Spinal cord (tissue), 10 donors: ENCODE measurements at places on chromosomes 2 and 18. TPM values are rescaled to one million over a fixed set of nuclear protein-coding genes. Genes with fewer than 3 reads are reported as not detected.
A peak's percentile ranks its signal among the peaks of the same experiment; 100 is the strongest.

GRCh38 chr18:74273394-74273793 lies 18.4 kb downstream of the CYB5A start:
- no peaks in the 10 kb centered on the region for H3K27me3 ChIP-seq
- peaks cover 7% of the 10 kb centered on the region for H3K4me1 ChIP-seq
- no peak overlapping the region for H3K4me3 ChIP-seq
- DNase-seq, result no peak
- peaks cover 4% of the 10 kb centered on the region for H3K36me3 ChIP-seq

DNA sequence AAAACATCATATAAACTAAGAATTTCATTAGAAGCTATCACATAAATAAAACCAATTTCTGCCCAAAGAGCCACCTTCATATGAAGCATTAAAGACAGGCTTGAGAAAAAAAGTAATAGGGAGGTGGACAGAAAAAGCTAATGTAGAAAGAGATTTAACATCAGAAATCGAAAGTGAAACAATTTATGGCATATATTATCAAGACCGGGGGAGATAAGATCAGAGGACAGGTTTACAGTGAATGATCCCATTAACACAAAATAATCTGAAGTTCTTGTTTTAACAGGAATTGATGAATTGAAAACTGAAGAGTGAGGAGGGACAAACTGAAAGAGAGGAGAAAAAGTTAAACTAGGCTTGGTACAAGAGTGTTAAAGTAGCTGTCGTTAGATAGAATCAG lies 786.3 kb upstream of the FSHR start:
- no peak for DNase-seq
- H3K36me3 ChIP-seq, result peaks cover 3% of the 10 kb centered on the region

DNA sequence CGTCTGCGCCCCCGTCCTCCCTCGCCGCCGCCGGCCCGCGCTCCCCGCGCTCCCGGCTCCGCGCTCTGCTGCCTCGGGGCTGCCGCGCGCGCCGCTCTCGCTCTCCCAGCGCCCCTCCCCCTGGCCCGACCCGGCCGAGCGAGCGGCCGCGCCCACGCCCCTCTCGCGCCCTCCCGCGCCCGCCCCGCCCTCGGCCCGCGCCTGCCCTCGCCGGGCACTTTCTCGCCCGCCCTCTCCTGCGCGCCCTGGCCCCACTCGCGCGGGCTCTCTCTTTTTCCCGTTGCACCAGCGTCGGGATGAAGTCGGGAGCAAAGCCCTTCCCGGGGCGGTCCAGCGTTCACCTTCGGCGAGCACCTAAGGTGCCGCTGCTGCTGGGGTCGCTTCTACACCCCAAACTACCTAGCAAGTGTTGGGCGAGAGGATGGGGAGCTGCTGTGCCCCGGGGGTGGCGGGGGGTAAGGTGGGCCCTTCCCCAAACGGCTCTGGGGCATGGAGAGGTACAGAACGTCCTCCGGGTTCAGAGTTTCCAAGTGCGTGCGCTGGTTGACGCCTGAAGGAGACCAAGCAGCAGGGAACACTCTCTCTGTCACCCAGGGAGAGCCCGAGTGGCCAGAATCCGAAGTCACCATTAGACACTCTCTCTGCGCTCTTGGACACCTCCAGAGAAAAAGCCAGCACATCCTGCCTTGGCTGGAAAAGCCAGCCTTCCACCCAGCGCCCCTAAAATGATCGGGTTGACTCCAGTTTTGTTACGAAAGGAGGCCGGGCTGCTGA lies at the start of gene COLEC12:
TSS of gene COLEC12 (minus strand) at position 70 of the 774 bp plus-strand sequence. CDS start 187 bp downstream, outside the sequence.
- H3K4me3 ChIP-seq, result peak within 1 kb of the TSS; percentile 69
- no peak for DNase-seq
- peaks cover 15% of the 10 kb centered on the region for H3K4me1 ChIP-seq

DNA sequence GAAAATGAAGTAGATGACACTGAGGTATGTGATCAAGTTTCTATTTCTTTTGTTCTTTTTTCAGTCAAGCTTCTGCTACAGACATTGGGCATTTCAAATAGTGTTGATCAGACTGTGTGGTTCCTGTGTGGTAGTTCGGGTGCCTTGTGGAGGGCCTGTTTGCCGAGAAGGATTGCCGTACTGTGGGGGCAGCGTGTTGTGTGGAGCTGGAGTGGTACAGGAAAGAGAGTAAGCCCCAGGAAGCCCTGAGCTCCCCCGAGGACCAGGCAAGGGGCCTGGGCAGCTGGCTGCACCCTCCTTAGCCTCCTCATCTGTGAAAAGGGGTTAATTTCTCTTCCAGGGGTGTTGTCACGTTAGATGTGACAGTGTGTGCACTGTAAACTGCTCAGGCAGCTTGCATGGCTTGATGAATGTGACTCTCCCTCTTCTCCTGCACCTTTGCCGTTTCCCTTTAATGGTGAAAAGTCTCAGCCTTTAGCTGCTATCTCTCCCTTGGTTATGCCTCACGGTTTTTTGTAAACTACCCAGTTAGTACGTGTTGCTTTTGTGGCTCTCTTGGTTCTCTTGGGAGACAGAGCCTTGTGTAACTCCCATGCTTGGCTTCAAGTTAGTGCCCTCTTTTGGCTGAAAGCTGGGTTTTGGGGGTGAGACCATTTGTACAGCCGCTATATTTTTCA lies 19.5 kb downstream of the C2orf74 start:
- no peak overlapping the region for H3K27ac ChIP-seq
- no peak for DNase-seq
- H3K36me3 ChIP-seq, result peaks cover 37% of the 10 kb centered on the region
- no peak overlapping the region for H3K4me3 ChIP-seq
- H3K4me1 ChIP-seq, result peaks cover 37% of the 10 kb centered on the region

GRCh38 chr2:174833737-174834136 lies 69.5 kb upstream of the CHRNA1 start:
- DNase-seq, result no peak
- no peak overlapping the region for H3K4me3 ChIP-seq
- no peaks in the 10 kb centered on the region for H3K27me3 ChIP-seq
- H3K36me3 ChIP-seq, result no peaks in the 10 kb centered on the region
- H3K4me1 ChIP-seq, result no peaks in the 10 kb centered on the region
- H3K27ac ChIP-seq, result no peak overlapping the region

The PLCL1 gene
- total RNA-seq, result 22.0 TPM

GRCh38 chr2:221423210-221423804 lies 148.8 kb downstream of the EPHA4 start:
- no peaks in the 10 kb centered on the region for H3K4me1 ChIP-seq
- DNase-seq, result no peak
- H3K36me3 ChIP-seq, result peaks cover 2% of the 10 kb centered on the region
- H3K4me3 ChIP-seq, result no peak overlapping the region
- no peaks in the 10 kb centered on the region for H3K27me3 ChIP-seq

The FHOD3 gene
- total RNA-seq, result 30.0 TPM

The RNF152 gene
- total RNA-seq, result 21.2 TPM

The TDRD15 gene
- total RNA-seq, result 0.20 TPM

DNA sequence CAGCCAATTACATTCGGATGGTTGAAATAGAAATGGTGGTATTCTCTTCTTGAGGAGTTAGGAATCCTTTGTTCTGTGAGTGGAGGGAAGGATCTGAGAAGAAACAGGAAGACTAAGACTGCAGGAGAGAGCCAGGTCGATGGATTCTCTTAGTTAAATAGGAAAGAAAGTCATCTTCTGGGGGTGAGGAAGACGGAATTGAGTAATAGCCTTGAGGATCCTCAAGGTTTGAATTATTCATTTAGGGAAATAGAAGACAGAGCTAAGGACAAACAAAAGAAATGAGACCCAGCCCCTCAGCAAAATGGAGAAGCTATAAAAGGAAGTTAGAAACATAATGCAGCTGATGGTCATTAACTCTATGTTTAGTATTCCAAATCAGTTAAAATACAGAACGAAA lies 1.8 kb downstream of the LAPTM4A start:
- H3K4me1 ChIP-seq, result peaks cover 2% of the 10 kb centered on the region
- peak overlapping the region; percentile 89 for H3K4me3 ChIP-seq
- no peaks in the 10 kb centered on the region for H3K36me3 ChIP-seq

The C2orf81 gene
- total RNA-seq, result 1.2 TPM

- DNase-seq, result no peak
- H3K27me3 ChIP-seq, result no peaks in the 10 kb centered on the region
- H3K27ac ChIP-seq, result no peak overlapping the region
- no peaks in the 10 kb centered on the region for H3K4me1 ChIP-seq
- no peaks in the 10 kb centered on the region for H3K36me3 ChIP-seq
Measured at GRCh38 chr18:72171596-72171995, 372.5 kb downstream of the CBLN2 start.

GRCh38 chr18:50816419-50817166 lies 3.2 kb downstream of the MRO start:
- H3K4me3 ChIP-seq, result no peak overlapping the region
- no peaks in the 10 kb centered on the region for H3K36me3 ChIP-seq
- H3K4me1 ChIP-seq, result peaks cover 21% of the 10 kb centered on the region
- H3K27me3 ChIP-seq, result no peaks in the 10 kb centered on the region

The SPC25 gene
- 9.4 TPM for total RNA-seq

DNA sequence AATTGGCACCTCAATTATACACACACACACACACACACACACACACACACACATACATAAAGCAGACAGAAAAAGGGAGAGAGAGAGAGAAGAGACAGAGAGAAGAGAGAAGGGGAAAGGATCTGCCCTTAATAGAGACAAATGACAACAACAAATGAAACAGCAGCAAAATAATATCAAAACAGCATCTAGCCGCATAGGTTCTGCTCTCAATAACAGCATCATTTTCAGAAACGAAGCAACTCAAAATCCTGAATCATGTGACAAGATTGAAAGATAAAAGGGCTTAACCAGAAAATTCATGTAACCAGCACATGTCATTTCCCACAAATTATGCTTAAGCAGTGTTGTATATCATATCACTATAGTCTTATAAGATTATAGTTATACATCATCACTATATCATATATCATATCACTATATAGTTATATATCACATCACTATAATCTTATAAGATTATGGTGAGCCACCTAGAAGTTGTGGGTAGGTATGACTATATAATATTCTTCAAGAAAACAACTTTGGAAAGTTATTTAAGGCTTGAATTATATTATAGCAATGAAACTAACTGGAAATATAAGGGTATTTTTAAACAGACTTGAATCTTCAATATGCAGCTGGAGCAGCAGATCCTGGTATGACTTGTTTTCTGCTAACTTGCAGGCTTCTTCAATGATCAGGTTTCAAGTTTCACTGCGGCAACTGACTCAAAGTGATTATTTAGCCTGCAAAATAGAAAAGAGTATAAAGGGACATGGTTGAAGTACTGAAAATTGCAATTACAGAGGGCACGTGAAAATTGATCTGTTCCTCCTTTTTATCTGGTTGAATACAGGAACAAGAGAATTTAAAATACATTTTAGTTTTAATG lies 16.1 kb upstream of the VPS54 start:
- DNase-seq, result no peak
- H3K27ac ChIP-seq, result no peak overlapping the region
- H3K4me3 ChIP-seq, result no peak overlapping the region
- H3K36me3 ChIP-seq, result no peaks in the 10 kb centered on the region
- H3K27me3 ChIP-seq, result no peaks in the 10 kb centered on the region

DNA sequence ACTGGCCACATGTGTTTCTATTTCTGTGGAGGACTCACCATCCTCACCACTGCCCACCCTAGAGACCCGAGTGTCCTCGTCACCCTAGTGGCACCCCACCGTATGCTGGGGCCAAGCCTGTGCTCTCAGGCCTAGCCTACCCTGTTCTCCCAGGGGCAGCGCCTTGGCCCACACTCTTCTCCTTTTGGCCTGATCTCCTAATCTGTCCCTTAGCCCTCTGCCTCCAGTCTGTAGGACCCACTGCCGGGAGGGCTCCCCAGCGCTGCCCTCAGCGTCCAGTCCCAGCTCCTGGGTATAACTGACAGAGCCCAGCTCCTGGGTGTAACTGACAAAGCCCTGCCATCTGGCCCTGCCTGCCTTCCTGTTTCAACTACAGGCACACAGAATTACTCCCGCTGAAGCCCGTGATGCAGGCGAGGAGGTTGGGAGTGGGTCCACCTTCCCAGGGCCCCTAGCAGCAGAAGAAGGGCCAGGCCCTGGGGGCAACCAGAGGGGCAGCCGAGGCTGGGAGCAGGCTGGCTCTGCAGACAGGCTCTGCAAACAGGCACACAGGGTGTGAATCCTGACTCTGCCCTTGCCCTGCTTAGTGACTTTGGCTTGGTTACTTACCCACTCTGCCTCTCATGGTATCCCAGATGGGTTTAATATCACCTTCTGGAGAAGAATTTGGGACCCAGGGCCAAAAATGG lies 25.6 kb upstream of the PTMA start:
- peak overlapping the region; percentile 11 for H3K27ac ChIP-seq
- H3K36me3 ChIP-seq, result no peaks in the 10 kb centered on the region
- DNase-seq, result no peak
- H3K4me1 ChIP-seq, result peaks cover 74% of the 10 kb centered on the region

GRCh38 chr2:170660409-170660808 lies 54.7 kb upstream of the SP5 start:
- H3K27ac ChIP-seq, result no peak overlapping the region
- DNase-seq, result no peak
- no peak overlapping the region for H3K4me3 ChIP-seq
- H3K4me1 ChIP-seq, result no peaks in the 10 kb centered on the region

The MSGN1 gene
- not detected for total RNA-seq

The COLEC12 gene
- 282 TPM for total RNA-seq

The CTDSP1 gene
- 31.6 TPM for total RNA-seq

GRCh38 chr2:150732491-150732890 lies 245.0 kb upstream of the RND3 start:
- H3K36me3 ChIP-seq, result no peaks in the 10 kb centered on the region
- H3K4me3 ChIP-seq, result no peak overlapping the region
- no peak overlapping the region for H3K27ac ChIP-seq
- no peaks in the 10 kb centered on the region for H3K27me3 ChIP-seq
- no peaks in the 10 kb centered on the region for H3K4me1 ChIP-seq

DNA sequence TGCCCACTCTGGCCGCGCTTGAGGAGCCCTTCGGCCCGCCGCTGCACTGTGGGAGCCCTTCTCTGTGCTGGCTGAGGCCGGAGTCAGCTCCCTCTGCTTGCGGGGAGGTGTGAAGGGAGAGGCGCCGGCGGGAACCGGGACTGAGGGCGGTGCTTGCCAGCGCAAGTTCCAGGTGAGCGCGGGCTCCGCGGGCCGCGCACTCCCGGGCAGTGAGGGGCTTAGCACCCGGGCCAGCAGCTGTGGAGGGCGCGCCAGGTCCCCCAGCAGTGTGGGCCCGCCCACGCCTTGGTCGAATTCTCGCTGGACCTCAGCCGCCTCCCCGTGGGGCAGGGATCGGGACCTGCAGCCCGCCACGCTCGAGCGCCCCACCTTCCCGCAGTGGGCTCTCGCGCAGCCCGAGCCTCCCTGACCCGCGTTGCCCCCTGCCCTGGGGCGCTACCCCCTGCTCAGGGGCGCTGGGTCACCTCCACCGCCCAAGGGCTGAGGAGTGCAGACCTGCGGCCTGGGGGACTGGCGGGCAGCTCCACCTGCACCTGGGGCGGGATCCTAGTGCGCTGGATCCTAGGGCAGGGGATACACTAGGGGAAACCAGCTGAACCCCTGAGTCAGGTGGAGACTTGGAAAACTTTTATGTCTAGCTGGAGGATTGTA lies 97.3 kb downstream of the CD8B2 start:
- no peak overlapping the region for H3K27ac ChIP-seq
- no peaks in the 10 kb centered on the region for H3K36me3 ChIP-seq
- peaks cover 11% of the 10 kb centered on the region for H3K4me1 ChIP-seq
- no peak overlapping the region for H3K4me3 ChIP-seq

The ZNF804A gene
- 3.7 TPM for total RNA-seq
